ENCODE measurements at places on chromosomes 7 and 10. TPM values are rescaled to one million over a fixed set of nuclear protein-coding genes. Genes with fewer than 3 reads are reported as not detected.

Gene CPA2
- total RNA-seq: not detected

Gene FANK1
- 1.4 TPM for total RNA-seq

Gene CLRN3
- total RNA-seq: not detected

Gene KDM7A
- total RNA-seq: 19.5 TPM

Gene CALCR
- not detected for total RNA-seq

Gene CADPS2
- total RNA-seq: 0.88 TPM

Gene TAS2R5
- 0.52 TPM for total RNA-seq

Gene OR6B1
- total RNA-seq: not detected

Gene DBNL
- 153 TPM for total RNA-seq

Gene AGBL3
- 2.9 TPM for total RNA-seq

Gene SLC39A12
- total RNA-seq: not detected

Gene IL2RA
- total RNA-seq: not detected

Gene CDK1
- total RNA-seq: 5.1 TPM

Gene LLCFC1
- total RNA-seq: not detected

Gene FFAR4
- total RNA-seq: not detected

Gene SH2B2
- 51.6 TPM for total RNA-seq

Gene UCN3
- not detected for total RNA-seq

Gene CLDN3
- total RNA-seq: not detected

Gene GIMAP8
- not detected for total RNA-seq

Gene EIF3A
- 147 TPM for total RNA-seq

Gene GDF2
- total RNA-seq: not detected

Gene PRKCQ
- 0.47 TPM for total RNA-seq

Gene MYH16
- not detected for total RNA-seq

Gene CRPPA
- 13.1 TPM for total RNA-seq

Gene ZNF425
- 6.7 TPM for total RNA-seq

Gene NME8
- not detected for total RNA-seq

Gene NEUROD6
- not detected for total RNA-seq

Gene WIPF3
- total RNA-seq: 2.5 TPM

Gene PVRIG
- total RNA-seq: not detected

Gene NXPH1
- total RNA-seq: 0.13 TPM

Data from myocyte (in vitro differentiated cells).